ENCODE measurements at places on chromosomes 4 and X.

GRCh38 chr4:128589384-128589965 lies 220.0 kb upstream of the JADE1 start:
- no peak for DNase-seq

- DNase-seq, result peak; percentile 38
Measured at GRCh38 chr4:178415925-178416324, 973.7 kb upstream of the AGA start.

- no peak for DNase-seq
Measured at GRCh38 chrX:82141942-82142341, 940.0 kb downstream of the SH3BGRL start.

- DNase-seq, result no peak
Measured at GRCh38 chr4:87848622-87849351, 16.0 kb downstream of the MEPE start.

DNA sequence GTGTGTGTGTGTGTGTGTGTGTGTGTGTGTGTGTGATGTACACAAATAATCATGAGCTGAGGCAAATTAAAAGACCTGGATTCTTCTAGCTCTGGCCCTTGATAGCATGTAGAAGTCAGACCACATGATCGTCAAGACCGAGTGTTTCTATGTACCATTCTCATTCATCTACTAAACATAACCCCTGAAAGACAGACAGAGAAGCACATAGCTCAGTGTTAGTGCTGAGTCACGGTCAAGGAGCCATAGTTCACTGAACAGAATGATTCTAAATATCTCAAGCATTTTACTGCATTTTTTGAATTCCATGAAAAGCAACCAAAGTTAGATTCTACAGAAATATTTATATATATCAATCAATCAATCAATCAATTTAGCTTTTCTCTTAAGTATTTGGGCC lies 412.3 kb upstream of the CXorf51A start:
- DNase-seq, result no peak

- DNase-seq, result no peak
Measured at GRCh38 chr4:174449152-174449551, 73.1 kb downstream of the HPGD start.

GRCh38 chr4:67926485-67926884 lies 36.8 kb downstream of the TMPRSS11A start:
- no peak for DNase-seq

GRCh38 chr4:189835505-189835904 lies 105.2 kb upstream of the FRG1 start:
- no peak for DNase-seq

GRCh38 chrX:3257471-3257870 lies 89.0 kb downstream of the MXRA5 start:
- no peak for DNase-seq

DNA sequence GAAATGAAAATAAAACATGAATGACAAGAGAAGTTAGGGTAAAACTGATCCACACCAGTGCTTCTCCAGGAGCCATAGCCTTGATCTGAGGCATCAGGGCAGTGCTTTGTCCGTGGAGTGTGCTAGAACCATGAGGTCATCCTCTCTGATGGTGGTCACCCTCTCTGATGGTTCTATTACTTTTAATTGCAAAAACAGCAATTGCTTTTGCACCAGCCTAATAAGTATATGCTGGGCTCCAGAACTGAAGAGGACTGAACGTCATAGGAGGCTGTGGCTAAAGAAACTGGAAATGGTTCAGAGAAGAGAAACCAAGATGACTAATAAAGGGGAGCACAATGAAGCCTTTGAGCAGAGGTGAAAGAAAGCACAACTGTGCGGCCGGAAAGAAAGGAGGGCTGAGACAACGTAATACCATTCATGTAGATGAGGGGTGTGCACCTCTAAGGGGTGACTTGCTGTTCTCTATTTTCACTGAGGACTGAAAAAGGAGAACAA lies 17.0 kb upstream of the TMEM154 start:
- no peak for DNase-seq

DNA sequence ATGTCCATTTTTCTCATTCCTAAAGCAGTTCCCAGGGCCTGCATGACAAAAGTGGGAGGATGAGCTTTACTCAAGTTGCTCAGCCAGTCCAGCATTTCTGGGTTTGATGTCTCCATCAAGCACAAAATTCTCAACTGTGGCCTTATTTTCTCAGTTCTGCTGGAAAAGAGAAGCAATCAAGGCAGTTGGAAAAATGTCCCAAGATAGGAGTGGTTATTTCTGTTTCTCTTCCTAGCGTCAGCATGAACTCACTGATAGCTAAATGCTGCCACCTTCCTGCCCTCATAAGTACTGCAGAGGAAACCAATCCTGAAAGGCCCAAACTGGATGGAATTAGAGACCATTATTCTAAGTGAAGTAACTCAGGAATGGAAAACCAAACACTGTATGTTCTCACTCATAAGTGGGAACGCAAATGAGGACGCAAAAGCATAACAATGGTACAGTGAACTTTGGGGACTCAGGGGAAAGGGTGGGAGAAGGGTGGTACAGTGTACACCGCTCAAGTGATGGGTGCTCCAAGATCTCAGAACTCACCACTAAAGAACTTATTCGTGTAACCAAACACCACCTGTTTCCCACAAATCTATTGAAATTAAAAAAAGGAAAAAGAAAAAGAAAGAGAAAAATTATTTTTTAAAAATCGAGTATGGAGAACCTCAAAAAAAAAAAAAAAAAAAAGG lies 29.6 kb downstream of the ADH7 start:
- no peak for DNase-seq

DNA sequence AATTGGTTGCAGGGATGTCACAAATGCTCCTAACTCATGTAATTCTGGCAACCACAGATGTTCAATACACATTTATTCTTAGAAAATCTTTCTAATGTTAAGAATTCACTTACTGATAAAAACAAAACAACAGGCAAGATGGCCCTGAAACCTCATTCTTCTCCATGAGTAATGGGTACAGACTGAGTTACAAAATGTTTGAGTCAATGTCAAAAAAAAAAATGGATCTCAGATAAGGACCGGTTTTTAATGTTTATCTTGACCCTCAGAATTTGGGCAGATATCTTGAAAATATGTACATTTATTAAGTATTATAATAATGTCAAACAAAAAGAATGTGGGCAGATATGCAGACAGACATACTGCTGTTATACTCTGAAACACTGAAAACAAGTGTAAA lies 1.8 kb upstream of the SULT1E1 start:
- DNase-seq, result no peak

DNA sequence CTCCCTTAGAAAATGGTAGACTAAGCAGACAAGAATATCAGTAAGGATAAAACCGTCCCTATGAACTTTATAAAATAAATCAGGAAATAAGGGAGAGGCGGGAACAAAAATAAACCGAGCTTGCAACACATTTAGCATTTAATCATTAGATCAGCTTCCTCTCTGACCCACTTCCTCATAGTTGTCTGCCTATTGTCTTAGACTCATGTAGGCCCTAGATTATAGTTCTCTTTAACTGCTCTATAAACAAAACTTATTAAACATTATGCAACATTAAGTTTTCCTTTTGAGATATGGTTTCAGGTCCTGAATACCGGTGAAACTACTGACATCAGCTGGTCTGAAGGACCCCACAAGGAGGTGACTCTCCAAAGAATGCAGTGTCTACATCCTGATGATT lies 15.8 kb upstream of the SRD5A3 start:
- no peak for DNase-seq

- DNase-seq, result no peak
Measured at GRCh38 chrX:24415921-24416320, 49.2 kb upstream of the PDK3 start.

GRCh38 chrX:154714925-154715324 lies 36.0 kb downstream of the GAB3 start:
- DNase-seq, result no peak

GRCh38 chr4:40607221-40607620 lies 22.4 kb downstream of the RBM47 start:
- DNase-seq, result no peak

- DNase-seq, result no peak
Measured at GRCh38 chrX:72652082-72652481, 62.0 kb downstream of the PHKA1 start.

- no peak for DNase-seq
Measured at GRCh38 chr4:164894702-164895101, 17.7 kb downstream of the APELA start.

- DNase-seq, result no peak
Measured at GRCh38 chr4:168787801-168788595, 222.1 kb downstream of the CBR4 start.

DNA sequence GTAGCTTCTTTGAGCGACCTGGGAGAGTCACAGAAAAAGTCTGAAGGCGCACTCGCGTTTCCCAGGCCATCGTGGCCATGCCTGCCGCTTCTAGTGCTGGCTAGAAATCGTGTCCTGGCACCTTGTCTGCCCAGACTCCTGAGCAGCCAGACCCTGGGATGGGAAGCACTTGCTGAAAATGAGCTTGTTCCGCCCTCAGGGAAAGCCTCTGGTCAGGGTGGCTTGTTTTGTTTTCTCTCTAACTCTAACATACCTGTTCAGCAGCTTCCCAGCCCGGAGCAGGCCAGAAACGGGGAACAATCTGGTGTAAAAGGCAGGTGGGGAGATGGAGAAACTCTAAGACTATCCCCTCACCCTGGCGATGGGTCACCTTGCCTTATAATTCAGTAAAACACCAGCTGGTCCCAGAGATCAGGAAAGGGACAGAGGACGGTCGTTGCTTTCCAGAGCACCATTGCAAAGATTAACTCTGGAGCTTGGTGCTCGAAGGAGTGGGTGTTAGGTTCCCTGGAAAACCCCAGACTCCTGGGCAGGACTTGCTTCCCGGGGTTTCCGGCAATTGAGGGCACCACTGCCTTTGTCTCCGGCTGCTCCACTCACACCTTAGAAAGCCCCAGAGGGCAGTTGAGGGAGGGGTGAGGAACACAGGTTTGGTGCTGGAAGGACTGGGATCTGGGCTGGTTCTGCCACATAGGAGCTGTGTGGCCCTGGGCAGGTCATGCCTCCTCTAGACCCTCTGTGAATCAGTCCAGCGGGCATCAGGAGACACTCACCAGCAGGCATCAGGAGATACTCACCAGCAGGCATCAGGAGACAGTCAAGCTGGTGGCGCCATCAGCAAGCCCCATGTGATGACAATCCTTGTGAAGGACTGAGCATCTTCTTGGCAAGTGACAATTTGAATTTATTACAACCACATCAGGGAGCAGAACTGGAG lies 4.5 kb upstream of the SH3TC1 start:
- DNase-seq, result no peak

GRCh38 chr4:98932539-98932938 lies 3.6 kb upstream of the EIF4E start:
- DNase-seq, result no peak

- no peak for DNase-seq
Measured at GRCh38 chr4:15552557-15553362, 83.1 kb downstream of the CC2D2A start.

DNA sequence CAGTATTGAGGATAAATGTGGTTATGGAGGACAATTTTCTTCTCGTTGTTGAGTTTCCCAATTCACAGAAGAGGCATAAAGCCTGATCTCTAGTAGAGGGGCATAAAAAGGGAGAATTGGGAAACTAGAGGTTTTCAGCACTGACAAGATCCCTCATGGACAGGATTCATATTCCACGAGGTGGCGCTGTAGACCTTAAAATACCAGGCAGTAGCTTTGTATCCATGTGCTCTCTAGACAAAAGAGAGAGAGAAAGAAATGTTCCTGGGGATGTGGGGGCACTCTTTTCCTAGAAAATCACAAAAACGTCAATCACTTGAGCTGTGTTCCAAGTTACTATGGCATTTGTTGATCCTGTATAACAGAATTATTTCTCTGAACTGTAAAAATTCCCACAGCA lies 128.3 kb downstream of the MAGEE1 start:
- DNase-seq, result no peak

GRCh38 chr4:40256329-40256728 lies 59.5 kb downstream of the RHOH start:
- DNase-seq, result peak; percentile 82

- no peak for DNase-seq
Measured at GRCh38 chr4:35963974-35964515, 280.3 kb downstream of the ARAP2 start.

DNA sequence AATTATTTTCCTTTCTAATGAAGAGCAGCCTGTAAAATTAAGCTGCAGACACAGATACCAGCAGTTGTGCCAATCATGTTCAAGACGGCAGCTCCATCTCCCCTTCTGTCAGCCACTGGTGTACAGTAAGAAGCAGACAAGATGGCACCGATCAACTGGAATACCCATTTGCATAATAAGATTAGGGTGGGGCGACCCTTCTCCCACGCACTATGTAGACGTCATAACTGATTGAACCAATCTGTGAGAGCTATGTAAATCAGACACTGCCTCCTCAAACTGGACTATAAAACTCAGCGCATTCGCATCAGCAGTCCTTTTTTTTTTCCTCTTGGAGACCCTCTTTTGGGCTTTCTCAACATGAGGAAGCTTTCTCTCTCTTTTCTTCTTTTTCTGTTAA lies 40.4 kb upstream of the INTS6L start:
- no peak for DNase-seq

- DNase-seq, result no peak
Measured at GRCh38 chr4:70722199-70722791, 531 bp downstream of the RUFY3 start.

DNA sequence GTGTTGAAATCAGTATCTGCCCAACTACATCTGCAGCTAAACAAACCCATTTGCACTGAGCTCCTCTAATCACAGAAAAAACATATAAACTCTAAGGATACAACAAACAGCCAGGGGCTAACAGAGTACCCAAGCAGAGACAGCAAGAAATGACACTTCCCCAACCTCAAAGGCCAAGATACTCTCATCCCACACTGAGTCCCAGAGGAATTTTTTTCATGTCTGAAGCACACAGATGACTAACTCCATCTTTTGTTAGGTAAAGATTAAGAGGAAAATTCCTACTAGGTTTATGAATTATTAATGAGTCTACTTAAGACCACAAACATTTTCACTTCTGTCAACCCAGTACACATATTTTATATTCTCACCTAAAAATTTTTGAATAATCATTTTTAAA lies 31.6 kb downstream of the SEPSECS start:
- no peak for DNase-seq

DNA sequence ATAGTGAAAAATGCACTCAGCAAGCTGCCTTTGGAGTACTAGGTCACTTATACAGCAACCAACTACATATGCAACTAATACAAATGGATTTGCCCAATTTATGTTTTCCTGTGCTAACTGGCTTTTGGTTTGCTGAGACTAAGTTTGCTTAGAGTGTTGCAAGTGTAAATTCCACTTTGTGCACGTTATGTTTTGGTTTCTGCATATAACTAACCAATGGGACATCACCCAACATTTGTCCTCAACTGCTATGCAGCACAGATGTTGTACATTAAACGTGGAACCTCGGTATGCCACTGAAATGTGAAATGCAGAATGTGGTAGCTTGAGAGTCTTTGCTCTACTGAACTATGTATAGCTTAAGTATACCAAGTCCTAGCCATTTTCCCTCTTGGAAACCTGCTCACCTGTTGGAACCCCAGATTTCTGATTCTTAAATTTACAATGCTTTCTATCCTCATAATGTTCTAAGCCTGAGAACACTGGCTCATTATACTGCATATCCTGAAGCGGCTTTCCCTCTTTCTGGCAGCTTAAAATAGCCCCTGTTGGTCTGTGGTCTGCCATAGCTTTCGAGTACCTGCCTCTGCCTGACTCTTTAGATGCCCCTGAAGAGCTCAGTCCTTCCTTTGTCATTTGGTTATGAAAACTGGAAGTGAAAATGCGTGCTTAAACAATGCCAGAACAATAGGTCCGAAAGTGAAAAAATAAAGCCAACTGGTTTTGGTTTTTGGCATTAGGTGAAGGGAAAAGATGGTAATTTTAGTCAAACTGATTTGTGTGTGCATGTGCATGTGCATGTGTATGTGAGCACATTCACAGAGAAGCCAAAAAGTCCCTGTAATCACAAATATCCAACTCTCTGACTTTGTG lies 158.0 kb downstream of the SH2D1A start:
- DNase-seq, result no peak

GRCh38 chr4:2621419-2621818 lies 85.0 kb downstream of the FAM193A start:
- no peak for DNase-seq
